HEK293T (cell line): ENCODE measurements at places on chromosomes 6 and 20.

- DNase-seq, result no peak
Measured at GRCh38 chr20:24703284-24703610, 233.8 kb downstream of the SYNDIG1 start.

DNA sequence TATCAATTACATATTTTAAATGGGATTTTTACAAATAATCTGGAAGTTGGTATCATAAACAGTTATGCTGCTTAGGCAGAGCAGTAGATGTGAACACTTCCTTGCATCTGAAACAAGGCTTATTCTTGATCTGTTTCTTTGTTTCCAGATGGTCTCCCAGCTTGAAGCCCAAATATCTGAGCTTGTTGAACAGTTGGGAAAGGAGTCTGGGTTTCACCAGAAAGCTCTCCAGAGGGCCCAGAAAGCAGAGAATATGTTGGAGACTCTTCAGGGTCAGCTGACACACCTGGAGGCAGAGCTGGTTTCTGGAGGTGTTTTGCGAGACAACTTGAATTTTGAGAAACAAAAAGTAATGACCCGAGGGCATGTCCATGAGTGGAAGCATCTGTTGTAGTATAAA lies 91.9 kb downstream of the CCDC170 start:
- DNase-seq, result no peak

- DNase-seq, result no peak
Measured at GRCh38 chr6:93248631-93249030, 170.7 kb downstream of the EPHA7 start.

GRCh38 chr20:4956200-4956810 lies 45.0 kb downstream of the SLC23A2 start:
- no peak for DNase-seq

DNA sequence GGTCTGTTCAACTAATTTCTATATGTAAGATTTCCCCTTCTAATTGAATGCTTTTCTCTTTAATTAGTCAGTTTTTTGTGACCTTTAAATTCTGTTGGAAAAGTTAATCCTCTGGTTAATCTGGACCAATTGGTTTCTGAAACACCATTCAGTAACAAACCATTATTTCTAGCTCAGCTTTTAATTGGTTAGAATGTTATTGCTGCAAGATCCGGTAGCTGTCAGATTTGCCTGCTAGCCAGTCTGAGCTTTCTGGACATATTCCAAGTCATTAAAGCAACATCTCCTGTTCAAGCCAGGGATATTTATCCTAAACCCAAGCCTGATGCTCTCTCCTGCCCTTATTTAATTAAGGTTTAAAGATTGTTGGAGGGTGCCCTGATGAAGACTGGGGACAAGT lies 55.1 kb upstream of the FBXL4 start:
- no peak for DNase-seq

GRCh38 chr20:14446446-14446845 lies 109.0 kb upstream of the FLRT3 start:
- no peak for DNase-seq

GRCh38 chr6:168939041-168939440 lies 314.6 kb downstream of the THBS2 start:
- DNase-seq, result no peak

DNA sequence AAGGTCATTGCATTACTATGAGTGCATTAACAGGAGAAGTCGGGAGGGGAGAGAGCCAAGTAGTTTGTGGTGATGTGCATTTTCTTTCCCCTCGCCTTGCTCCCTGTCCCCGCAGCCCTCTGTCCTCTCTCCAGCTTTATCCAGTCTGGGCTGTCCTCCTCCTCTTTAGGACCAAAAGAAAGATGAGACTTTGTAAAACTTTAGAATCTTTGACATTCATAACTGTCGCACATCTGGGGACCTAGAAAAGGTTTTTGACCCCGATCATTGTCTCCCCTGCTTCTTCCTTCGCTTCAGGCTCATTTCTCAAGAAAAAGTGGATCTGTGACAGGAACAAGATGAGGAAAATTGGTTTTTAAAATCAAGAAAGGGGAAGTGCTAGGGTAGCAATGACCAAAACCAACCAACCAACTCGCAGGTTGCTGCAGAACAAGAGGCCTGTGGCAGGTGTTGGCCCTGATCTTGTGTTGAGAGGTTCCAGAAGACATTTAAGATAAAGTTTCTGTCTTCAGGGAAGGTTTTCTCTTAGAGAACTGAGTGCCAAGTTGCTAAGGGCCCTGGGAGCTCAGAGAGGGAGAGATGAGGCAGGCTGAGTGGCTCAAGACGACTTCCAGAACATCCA lies 17.6 kb downstream of the SYTL3 start:
- no peak for DNase-seq

GRCh38 chr20:57449398-57450354 lies 58.5 kb downstream of the RBM38 start:
- no peak for DNase-seq

DNA sequence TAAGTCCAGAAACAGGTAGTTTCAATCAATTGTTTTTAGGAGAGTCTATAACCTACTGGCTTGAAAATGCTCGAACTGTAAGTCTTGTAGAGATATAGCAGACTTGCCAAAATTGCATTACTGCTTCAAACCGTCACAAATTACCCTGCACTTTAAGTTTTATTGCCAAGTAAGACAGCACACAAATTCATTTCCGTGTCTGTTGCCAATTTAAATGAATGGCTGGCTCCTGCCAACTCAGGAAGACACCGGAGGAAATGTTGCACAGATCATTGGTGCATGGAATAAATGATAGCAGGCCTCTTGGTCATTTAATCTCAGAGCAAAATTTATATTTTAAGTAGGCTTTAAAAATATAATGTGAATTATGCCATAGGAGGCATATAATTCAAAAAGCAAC lies 438.1 kb downstream of the HACE1 start:
- DNase-seq, result no peak

GRCh38 chr6:4486568-4487315 lies 289.5 kb upstream of the CDYL start:
- DNase-seq, result no peak

DNA sequence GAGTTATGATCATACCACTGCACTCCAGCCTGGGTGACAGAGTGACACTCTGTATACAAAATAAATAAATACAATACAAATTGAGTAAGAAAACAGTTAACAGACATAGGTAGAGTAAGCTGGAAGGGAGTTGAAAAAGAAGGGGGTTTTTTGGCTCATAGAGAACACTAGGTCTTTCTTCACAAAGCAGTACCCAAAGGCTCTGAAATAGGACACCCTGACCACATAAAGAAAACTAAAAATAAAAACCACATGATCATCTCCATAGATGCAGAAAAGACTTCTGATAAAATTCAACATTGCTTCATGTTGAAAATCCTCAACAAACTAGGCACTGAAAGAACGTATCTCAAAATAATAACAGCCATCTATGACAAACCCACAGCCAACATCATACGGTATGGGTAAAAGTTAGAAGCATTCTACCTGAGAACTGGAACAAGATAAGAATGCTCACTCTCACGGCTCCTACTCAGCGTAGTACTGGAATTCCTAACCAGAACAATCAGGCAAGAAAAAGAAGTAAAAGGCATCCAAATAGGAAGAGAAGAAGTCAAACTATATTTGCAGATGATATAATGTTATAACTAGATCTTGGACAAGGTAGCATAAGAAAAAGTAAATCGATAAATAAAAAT lies 48.6 kb downstream of the TOMM6 start:
- DNase-seq, result no peak

GRCh38 chr20:23639490-23639958 lies 1.8 kb upstream of the CST3 start:
- no peak for DNase-seq

- DNase-seq, result no peak
Measured at GRCh38 chr6:169895000-169895759, 143.8 kb downstream of the ERMARD start.

GRCh38 chr6:158066136-158066781 lies 84.6 kb downstream of the SYNJ2 start:
- no peak for DNase-seq

DNA sequence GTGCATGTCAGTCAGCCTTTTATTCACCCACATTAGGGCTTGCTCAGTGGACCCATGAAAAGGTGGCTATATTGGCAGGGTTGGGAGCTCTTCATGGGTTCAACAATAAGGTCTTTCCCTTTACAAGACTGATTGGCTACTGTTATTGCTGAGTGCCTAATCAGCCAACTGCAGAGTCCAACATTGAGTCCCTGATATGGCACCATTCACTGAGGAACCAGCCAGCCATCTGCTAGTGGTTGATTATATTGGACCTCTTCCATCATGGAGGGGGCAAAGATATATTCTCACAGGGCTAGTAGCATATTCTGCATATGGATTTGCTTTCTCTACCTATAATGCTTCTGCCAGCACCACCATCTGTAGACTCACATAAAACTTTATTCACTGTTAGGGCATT lies 69.9 kb downstream of the CDKAL1 start:
- no peak for DNase-seq

GRCh38 chr6:156984178-156984738 lies 207.1 kb downstream of the ARID1B start:
- DNase-seq, result no peak

- no peak for DNase-seq
Measured at GRCh38 chr6:11971154-11971553, 41.0 kb upstream of the HIVEP1 start.

- DNase-seq, result no peak
Measured at GRCh38 chr20:46851746-46852145, 42.9 kb upstream of the EYA2 start.

DNA sequence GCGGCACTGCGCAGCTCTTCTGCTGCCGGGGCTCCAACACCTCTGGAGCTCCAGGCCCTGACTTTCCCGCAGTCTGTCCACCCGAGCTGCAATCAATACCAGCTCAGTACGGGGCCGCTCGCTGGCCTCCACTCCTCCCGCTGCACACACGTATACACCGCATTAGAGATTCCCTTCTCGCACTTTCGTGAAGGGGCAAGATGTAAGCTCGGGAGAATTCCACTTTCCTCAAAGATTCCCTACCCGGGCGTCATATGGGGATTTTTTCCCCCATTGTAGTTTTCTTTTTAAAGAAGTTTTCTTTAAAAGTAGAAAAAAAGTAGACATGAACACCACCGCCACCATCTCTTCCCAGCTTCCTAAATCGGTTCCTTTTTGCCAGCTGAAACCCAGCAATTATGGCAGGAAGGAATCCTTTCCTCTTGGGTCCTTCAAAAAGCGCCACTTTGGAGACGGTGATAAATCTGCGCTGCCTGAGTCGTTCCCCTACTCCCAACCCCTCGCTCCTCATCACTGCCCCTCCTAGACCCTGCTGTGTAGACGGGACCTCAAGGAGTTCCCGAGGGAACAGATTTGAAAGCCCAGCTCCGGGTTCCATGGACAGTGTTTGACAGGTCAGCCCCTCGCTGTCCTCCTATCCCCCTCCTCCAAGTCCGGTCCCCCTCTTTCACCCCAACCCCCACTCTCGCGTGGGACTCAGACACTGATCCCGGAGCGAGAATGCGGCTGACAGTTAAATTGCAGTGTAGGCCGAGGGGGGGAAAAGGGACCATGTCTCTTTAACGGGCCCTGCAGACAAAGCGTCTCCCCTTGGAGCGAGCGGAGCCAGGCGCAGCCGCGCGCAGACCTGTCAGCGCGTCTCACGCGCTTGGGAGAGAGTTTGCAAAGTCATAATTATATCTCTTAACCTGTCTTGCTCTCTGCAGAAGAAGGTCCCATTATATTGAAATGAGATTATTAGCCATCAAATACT lies 39.5 kb downstream of the NCR2 start:
- DNase-seq, result no peak

DNA sequence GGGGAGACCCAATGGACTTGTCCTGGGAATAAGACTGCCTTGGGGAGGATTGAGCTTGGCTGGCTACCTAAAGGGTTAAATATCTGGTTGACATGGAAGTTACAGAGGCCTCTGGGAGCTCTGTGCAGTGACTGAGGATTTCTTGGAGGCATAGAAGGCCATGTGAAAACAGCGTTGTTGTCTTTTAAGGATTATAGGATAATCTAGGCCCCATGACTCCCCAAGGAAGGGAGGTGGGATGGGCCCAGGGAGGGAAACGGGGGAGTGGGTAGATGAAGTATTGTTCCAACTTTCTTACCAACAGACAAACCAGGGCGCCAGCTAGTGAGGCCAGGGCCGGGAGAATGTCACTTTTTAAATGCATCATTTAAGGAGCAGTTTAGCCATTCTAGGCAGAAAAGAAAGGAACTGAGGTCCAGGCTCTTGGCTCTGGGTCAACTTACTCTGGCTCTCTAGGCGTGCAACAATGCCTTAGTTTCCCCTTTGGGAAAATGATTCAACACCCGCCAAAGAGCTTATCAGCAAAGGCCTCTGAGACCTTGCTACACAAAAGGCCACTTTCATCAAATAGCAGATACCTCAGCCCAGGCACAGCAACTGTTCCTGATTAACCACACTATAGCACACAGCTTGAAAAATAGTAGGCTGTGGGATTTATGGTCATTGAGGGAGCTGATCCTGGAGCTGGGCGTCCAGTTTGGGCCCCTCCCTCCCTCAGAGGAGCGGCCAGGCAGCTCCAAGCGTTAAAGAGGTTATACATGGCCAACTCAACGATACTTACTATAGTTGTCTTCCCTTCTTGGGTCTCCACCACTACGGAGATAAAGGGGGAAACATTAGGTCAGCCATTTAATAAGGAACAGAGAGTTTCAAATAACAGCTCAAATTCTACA lies 7.0 kb downstream of the MRPS18A start:
- DNase-seq, result no peak

DNA sequence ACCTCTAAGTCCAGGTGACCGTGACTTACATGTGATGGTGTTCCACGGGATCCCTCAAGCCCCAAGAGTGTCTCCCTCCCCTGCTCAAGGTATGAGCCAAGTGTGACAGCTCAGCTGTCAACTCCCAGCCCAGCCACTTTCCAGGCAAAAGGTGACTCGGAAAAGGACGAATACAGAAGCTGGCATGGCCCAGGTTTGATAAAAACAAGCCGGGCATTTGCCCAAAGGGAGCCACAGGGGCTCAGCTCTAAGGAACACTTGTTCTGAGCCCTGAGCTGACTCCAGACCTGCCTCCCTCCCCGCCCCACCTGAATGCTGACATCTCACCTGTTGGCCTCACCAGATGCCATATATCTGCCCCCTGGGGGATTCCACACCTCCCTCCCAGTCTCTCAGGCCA lies 43.0 kb upstream of the BPIFA2 start:
- DNase-seq, result no peak

GRCh38 chr6:5752391-5752680 lies 254.4 kb downstream of the NRN1 start:
- DNase-seq, result no peak

DNA sequence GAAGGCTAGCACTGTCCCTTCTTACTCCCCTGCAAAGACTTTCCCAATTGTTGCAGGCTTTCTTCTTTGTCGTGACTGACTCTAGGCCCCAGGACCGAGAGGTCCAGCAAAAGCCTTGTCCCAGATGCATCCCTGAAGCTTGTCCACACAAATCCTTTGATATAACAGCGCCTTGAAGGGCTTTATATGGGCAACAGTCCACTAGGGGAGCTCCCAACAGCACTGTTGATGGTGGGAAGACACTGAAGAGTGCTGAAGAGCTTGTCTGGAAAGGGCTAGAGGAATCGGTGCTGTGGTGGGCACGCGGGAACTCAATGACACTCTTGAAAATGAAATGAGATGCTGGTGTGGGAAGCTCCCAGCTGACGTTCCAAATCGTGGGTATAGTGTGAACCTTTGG lies 316.1 kb upstream of the CDH4 start:
- DNase-seq, result no peak

GRCh38 chr6:123663436-123663835 lies 26.7 kb upstream of the TRDN start:
- DNase-seq, result no peak
